ENCODE measurements at places on chromosomes 11 and 22. TPM values are rescaled to one million over a fixed set of nuclear protein-coding genes. Genes with fewer than 3 reads are reported as not detected.

GRCh38 chr22:44097263-44098020, 73.3 kb downstream of the PARVB start:
- DNase-seq, result no peak

DNA sequence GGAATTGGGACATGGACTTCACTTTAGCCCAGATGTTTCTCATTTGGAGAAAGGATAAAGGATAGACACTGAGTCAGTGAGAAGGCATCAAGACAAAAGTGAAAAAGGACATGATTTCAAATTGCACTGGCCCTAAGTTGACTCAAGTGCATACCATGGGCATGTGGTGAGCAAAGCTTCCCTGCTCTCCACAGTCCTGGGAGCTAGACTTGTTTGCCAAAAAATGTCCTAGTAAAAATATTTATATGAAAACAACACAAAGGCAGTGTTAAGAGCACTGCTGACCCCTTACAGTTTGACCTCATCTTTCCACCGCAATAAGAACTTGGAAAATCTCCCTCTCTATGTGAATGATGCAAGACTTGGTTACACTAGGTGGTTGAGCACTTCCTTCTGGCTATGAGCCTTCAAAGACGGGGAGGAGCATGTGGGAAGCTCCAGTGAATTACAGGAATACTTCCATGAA, 46.5 kb upstream of the FIBIN start:
- DNase-seq, result peak; percentile 86

The NCAPH2 gene
- total RNA-seq, result 38.9 TPM

- no peak for DNase-seq
These were observed 34.8 kb upstream of the VWA5A start for GRCh38 chr11:124080327-124081001.

- peak; percentile 82 for DNase-seq
These were observed 136.2 kb downstream of the CD44 start for GRCh38 chr11:35274909-35275785.

The C11orf86 gene
- total RNA-seq, result not detected

- no peak for DNase-seq
These were observed 45.8 kb downstream of the LRFN4 start for GRCh38 chr11:66902486-66903177.

The NAALADL1 gene
- 6.4 TPM for total RNA-seq

The OR51E2 gene
- total RNA-seq, result not detected

The SMIM35 gene
- not detected for total RNA-seq

DNA sequence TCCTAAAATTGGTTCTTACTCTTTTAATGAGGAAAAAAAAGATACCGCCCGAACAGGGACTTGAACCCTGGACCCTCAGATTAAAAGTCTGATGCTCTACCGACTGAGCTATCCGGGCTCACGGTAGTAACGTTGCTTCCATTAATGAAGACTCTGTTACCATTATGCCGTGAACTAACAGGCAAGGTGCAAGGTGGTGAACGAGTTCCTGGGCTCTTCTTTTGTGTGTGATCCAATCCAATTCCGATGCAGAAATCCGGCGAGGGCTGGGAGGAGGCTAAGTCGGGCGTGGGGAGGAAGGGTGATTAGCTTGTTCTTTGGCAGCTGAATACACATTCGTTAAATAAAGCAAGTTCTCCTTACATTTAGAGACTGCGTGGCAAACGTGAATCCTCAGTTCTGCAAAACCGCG, 49.0 kb downstream of the OR4D9 start:
- peak; percentile 93 for DNase-seq

The MMP13 gene
- not detected for total RNA-seq

- no peak for DNase-seq
These were observed 1.7 kb upstream of the SCO2 start for GRCh38 chr22:50526834-50527801.

The FSHB gene
- total RNA-seq, result not detected

The TRPM5 gene
- total RNA-seq, result 0.41 TPM

DNA sequence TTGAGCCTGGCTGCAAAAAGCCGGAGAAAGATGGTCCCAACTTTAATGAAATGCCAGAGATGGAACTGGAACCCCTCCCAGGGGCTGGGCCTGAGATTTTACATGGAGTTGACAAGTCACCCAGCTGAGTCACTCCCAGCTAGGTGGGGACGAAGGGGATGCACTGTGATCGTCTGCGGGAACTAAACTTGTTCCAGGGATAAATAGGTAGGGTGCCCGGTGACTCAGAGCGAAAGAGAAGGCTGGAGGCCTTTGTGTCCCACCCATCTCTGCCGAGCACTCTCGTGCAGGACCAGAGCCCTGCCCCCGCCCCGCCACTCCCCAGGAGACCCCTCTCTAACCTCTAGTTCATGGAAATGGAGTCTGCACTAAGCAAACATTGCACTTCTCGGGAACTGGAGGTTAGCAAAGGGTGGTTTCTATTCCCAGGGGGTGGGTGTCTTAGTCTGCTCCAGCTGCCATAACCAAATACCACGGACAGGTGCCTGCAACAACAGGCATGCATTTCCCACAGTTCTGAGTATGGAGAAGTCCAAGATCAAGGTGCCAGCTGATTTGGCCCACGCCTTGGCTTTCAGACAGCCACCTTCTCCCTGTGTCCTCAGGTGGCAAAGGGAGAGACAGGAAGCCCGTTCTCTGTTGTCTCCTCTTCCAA, 60.7 kb upstream of the FADD start:
- peak; percentile 47 for DNase-seq

- DNase-seq, result no peak
These were observed 139.5 kb downstream of the KIF18A start for GRCh38 chr11:27968461-27968860.

- DNase-seq, result no peak
These were observed 454.6 kb downstream of the MIAT start for GRCh38 chr22:27111796-27112672.

- DNase-seq, result no peak
These were observed 9.7 kb downstream of the IZUMO1R start for GRCh38 chr11:94314064-94314463.

- DNase-seq, result no peak
These were observed 85.2 kb upstream of the ARHGAP20 start for GRCh38 chr11:110797453-110797852.

DNA sequence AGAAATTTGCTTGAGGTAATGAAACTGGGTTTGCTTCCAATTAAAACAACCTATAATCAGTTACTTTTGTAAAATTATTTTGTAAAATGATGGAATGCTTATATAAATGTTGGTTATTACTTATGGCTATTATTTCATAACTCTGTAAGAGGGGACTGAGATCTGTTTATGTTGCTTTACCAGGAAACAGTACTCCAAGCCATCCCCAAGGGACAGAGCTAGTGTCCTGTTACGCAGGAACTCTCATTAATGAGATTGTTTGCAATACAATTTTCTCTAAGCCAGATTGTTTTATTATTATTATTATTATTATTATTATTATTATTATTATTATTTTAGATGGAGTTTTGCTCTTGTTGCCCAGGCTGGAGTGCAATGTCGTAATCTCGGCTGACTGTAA, 2.3 kb upstream of the NOX4 start:
- DNase-seq, result no peak

The CLMP gene
- total RNA-seq, result 34.7 TPM

The GLYAT gene
- total RNA-seq, result not detected

GRCh38 chr11:44600839-44601383, 35.4 kb downstream of the CD82 start:
- peak; percentile 97 for DNase-seq

The BTBD10 gene
- 65.9 TPM for total RNA-seq

DNA sequence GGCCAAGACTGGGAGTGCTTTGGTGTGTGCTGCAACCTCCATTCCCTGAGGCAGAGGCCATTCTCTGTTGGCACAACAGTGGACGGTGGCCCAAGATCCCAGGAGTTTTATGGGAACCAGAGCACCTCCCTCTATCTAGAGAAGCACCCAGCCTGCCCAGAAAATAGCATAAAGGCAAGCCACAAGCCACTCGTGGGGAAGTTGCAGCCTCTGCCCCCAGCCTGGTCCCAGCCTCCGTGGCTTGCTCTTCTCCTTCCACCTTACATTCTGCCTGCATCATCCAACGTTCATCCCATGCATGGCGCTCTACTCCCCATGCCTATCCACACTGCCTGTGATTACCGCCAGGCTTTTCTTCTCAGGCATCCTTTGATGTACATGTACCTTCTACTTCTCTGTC, 15.8 kb downstream of the IL17RA start:
- DNase-seq, result no peak

The KCNK7 gene
- total RNA-seq, result 4.2 TPM

The ALDH3B1 gene
- total RNA-seq, result 3.8 TPM

GRCh38 chr11:76903325-76903724, 42.6 kb downstream of the ACER3 start:
- no peak for DNase-seq

GRCh38 chr22:21898354-21898896, 31.0 kb upstream of the MAPK1 start:
- no peak for DNase-seq

- peak; percentile 85 for DNase-seq
These were observed 18.5 kb downstream of the CD5 start for GRCh38 chr11:61120706-61121191.

The ASCL2 gene
- total RNA-seq, result 4.1 TPM

GRCh38 chr22:45357490-45357889, 47.8 kb downstream of the FAM118A start:
- DNase-seq, result no peak

GRCh38 chr11:35045236-35045820, 93.6 kb upstream of the CD44 start:
- no peak for DNase-seq

DNA sequence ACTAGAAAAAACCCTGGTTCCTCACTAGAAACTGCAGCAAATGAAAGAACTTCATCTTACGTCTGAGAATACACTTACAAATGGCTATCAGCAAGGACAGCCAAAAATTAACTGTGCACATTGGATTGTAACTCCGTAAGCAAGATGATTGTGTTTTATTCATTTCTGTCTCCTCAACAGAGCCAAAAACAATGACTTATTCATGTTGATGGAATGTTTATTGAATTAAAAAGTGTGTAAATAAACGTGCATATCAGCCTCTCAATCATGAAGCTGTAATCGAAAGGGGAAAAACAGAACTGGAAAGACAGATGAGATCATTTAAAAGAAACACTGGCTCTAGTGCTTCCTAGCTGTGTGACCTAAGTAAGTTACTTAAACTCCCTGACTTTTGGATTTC, 307.5 kb upstream of the ZC3H12C start:
- DNase-seq, result peak; percentile 11

GRCh38 chr11:19253817-19254216, 13.1 kb upstream of the E2F8 start:
- no peak for DNase-seq

The TCF20 gene
- 20.3 TPM for total RNA-seq

The DSCAML1 gene
- 0.31 TPM for total RNA-seq

- no peak for DNase-seq
These were observed 1408.4 kb upstream of the TENM4 start for GRCh38 chr11:80849253-80849652.

The PRG3 gene
- total RNA-seq, result 0.41 TPM

The RASD2 gene
- total RNA-seq, result 2.8 TPM
